ENCODE measurements at places on chromosomes 2 and 18. TPM values are rescaled to one million over a fixed set of nuclear protein-coding genes. Genes with fewer than 3 reads are reported as not detected.

The NOL4 gene
- total RNA-seq = not detected

The FAM161A gene
- 2.0 TPM for total RNA-seq

The CTNNA2 gene
- not detected for total RNA-seq

The SERPINE2 gene
- total RNA-seq = 2.3 TPM

The LIPG gene
- total RNA-seq = 1.9 TPM

The CXCR4 gene
- 57.4 TPM for total RNA-seq
